ENCODE measurements at places on chromosomes 5 and 9. TPM values are rescaled to one million over a fixed set of nuclear protein-coding genes. Genes with fewer than 3 reads are reported as not detected.

GRCh38 chr5:55286411-55286933, 21.0 kb downstream of the DHX29 start:
- H3K27me3 ChIP-seq: no peaks in the 10 kb centered on the region
- no peaks in the 10 kb centered on the region for H3K4me1 ChIP-seq
- H3K36me3 ChIP-seq: peaks cover 45% of the 10 kb centered on the region
- H3K27ac ChIP-seq: no peak overlapping the region

Gene HAUS6
- 29.3 TPM for total RNA-seq

GRCh38 chr9:128621730-128622455, 34.8 kb downstream of the DYNC2I2 start:
- no peak for DNase-seq
- H3K27ac ChIP-seq: no peak overlapping the region
- no peak overlapping the region for H3K4me3 ChIP-seq

- no peak for DNase-seq
- peak overlapping the region; percentile 27 for H3K4me3 ChIP-seq
- H3K4me1 ChIP-seq: peaks cover 38% of the 10 kb centered on the region
- H3K36me3 ChIP-seq: no peaks in the 10 kb centered on the region
These were observed 3.6 kb upstream of the NKX2-5 start for GRCh38 chr5:173238312-173239232.

DNA sequence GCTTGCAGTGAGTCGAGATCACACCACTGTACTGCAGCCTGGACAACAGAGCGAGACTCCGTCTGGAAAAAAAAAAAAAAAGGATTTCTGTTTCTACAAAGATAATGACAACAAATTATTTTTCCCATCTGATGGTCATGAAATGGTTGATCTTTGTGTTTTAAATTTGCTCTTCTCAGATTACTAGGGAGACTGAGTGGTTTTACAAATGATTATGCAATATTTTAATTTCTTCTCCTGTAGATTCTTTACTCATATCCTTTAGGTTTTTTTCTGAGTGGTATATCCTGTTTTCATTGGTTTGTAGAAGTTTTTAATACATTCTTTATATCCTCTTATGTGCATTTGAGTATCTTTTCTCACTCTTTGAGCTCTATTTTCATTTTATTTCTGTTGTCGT, 20.6 kb upstream of the AUH start:
- peaks cover 12% of the 10 kb centered on the region for H3K27me3 ChIP-seq
- H3K4me3 ChIP-seq: no peak overlapping the region
- H3K36me3 ChIP-seq: no peaks in the 10 kb centered on the region
- no peaks in the 10 kb centered on the region for H3K4me1 ChIP-seq
- no peak overlapping the region for H3K27ac ChIP-seq
- DNase-seq: no peak

DNA sequence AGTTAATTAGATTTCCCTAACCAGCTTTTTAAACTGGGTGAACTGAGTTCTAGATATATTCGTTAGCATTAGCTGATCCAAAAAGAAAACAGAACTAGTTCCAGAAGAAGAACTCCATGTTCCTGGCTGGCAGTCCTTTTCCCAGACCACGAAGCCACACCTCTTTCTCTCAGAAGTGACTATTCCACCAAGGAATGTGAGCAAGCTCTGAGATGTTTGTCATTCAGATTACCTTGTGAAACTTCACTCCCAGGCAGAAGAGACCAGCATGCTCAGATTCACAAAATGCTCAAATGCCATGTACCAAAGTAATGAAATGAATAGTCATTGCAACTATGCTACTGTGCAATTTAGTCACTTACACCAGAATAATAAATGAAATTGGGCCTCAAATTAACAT, 4.4 kb upstream of the SSBP2 start:
- H3K4me1 ChIP-seq: peaks cover 16% of the 10 kb centered on the region
- no peaks in the 10 kb centered on the region for H3K27me3 ChIP-seq
- H3K4me3 ChIP-seq: no peak overlapping the region

Gene CCDC183
- 0.55 TPM for total RNA-seq

DNA sequence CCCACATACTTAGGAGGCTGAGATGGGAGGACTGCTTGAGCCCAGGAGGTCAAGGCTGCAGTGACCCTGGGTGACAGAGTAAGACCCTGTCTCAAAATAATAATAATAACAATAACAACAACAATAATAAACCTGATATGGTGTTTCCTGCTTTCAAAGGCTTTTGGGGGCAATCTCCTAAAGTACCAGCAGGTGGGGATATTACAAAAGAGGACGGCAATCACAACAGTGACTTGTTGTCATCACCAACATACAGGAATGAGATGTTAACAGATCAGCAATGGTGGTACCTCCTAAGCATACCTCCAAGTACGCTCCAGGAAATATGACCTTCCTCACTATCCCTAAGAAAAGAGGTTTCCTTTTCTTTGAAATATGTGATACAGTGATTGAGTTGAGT, 91.1 kb upstream of the RNF180 start:
- no peaks in the 10 kb centered on the region for H3K36me3 ChIP-seq
- H3K27ac ChIP-seq: no peak overlapping the region
- no peak for DNase-seq
- H3K4me3 ChIP-seq: no peak overlapping the region

DNA sequence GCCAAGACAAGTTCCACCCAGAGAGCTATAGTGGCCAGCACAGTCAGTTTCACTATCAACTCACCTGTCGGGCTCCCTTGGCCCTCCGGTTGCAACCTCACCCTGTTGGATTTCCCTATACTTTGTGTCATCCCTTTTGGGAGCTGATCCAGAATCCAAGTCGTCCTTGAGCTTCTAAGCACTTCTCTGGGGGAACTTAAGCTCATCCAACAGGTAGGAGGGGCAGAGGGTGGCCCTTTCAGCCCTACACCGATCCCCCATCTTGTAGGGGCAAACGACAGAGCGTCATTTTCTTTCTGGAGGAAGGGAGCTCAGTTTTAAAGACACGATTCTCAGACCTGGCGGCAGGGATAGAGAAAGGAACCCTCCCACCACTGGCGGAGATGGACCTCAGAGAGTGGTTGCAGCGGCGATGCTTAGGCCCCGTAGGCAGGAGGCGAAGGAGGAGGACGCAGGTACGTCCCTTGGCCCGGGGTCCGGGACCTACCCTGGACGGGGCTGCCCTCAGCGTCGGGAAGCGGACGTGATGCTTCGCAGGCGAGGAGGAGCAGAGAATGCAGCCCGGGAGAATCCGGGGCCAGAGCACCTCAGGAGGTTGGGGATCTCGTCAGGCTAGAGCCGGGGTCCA, 519 bp downstream of the ZER1 start:
- peak overlapping the region; percentile 86 for H3K27ac ChIP-seq
- no peak for DNase-seq
- H3K27me3 ChIP-seq: no peaks in the 10 kb centered on the region
- peaks cover 18% of the 10 kb centered on the region for H3K4me1 ChIP-seq
- H3K36me3 ChIP-seq: peaks cover 5% of the 10 kb centered on the region

GRCh38 chr9:88033359-88033702, 59.0 kb upstream of the CDK20 start:
- peaks cover 6% of the 10 kb centered on the region for H3K36me3 ChIP-seq
- no peaks in the 10 kb centered on the region for H3K4me1 ChIP-seq
- H3K4me3 ChIP-seq: no peak overlapping the region
- no peak for DNase-seq
- peaks cover 9% of the 10 kb centered on the region for H3K27me3 ChIP-seq

- H3K36me3 ChIP-seq: peaks cover 17% of the 10 kb centered on the region
- H3K27me3 ChIP-seq: no peaks in the 10 kb centered on the region
- no peak overlapping the region for H3K4me3 ChIP-seq
- DNase-seq: no peak
- H3K27ac ChIP-seq: no peak overlapping the region
These were observed 1.8 kb upstream of the ZNF354A start for GRCh38 chr5:178732281-178732680.

DNA sequence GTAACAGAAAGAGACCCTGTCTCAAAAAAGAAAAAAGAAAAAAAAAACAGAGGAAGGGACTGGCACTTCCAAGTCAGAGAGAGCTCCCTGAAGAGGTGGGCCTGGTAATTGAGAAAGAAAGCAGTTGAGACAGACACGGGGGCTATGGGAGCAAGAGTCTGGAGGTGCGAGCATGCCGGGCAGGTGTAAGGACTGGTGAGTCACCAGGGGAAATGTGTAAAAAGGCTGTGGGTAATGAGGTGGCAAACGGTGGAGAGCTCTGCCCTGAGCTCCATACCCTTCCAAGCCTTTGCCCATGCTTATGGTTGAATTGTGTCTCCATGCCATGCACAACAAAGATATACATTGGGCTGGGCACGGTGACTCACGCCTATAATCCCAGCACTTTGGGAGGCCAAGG, 18.0 kb upstream of the JADE2 start:
- no peak overlapping the region for H3K27ac ChIP-seq
- no peaks in the 10 kb centered on the region for H3K27me3 ChIP-seq
- no peak overlapping the region for H3K4me3 ChIP-seq

Gene COL15A1
- not detected for total RNA-seq

Gene CCDC112
- total RNA-seq: 4.1 TPM

GRCh38 chr9:12906646-12907045, 131.8 kb downstream of the LURAP1L start:
- no peaks in the 10 kb centered on the region for H3K27me3 ChIP-seq
- H3K27ac ChIP-seq: no peak overlapping the region
- no peak overlapping the region for H3K4me3 ChIP-seq
- no peaks in the 10 kb centered on the region for H3K4me1 ChIP-seq
- no peak for DNase-seq

- peaks cover 54% of the 10 kb centered on the region for H3K4me1 ChIP-seq
- H3K27me3 ChIP-seq: no peaks in the 10 kb centered on the region
- peak overlapping the region; percentile 73 for H3K27ac ChIP-seq
- H3K36me3 ChIP-seq: peaks cover 4% of the 10 kb centered on the region
These were observed 791 bp upstream of the GPR150 start for GRCh38 chr5:95619096-95619495.

Gene IGIP
- total RNA-seq: 1.7 TPM

Gene GABRA6
- total RNA-seq: not detected

- DNase-seq: no peak
- peaks cover 5% of the 10 kb centered on the region for H3K27me3 ChIP-seq
- H3K4me1 ChIP-seq: peaks cover 2% of the 10 kb centered on the region
- H3K36me3 ChIP-seq: no peaks in the 10 kb centered on the region
- no peak overlapping the region for H3K4me3 ChIP-seq
These were observed 20.2 kb upstream of the SMIM15 start for GRCh38 chr5:61182449-61182848.

DNA sequence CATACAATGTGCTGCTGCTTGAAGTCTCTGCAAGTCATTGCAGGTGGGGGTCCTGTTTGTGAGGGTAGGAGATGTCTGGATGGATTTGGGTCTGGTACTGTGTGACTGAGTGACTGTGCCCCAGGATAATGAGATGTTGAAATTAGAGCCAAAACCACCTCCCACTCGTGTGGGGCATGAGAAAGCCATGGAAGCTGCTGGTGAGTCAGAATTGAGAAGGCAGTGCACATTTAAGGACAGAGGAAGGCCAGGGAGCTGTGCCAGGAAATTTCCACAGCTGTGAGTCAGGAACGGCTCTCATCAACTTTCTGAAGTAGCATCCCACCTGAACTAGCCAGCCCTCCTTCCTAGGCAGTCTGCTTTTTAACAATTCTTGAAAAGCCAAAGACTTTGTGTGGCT, 229.8 kb downstream of the DRD1 start:
- H3K36me3 ChIP-seq: no peaks in the 10 kb centered on the region
- no peak overlapping the region for H3K27ac ChIP-seq
- no peak overlapping the region for H3K4me3 ChIP-seq
- H3K27me3 ChIP-seq: peaks cover 17% of the 10 kb centered on the region
- H3K4me1 ChIP-seq: no peaks in the 10 kb centered on the region

- peaks cover 9% of the 10 kb centered on the region for H3K36me3 ChIP-seq
- no peak overlapping the region for H3K4me3 ChIP-seq
- H3K27me3 ChIP-seq: peaks cover 6% of the 10 kb centered on the region
- peaks cover 7% of the 10 kb centered on the region for H3K4me1 ChIP-seq
- H3K27ac ChIP-seq: no peak overlapping the region
These were observed 3.2 kb upstream of the UHRF2 start for GRCh38 chr9:6409811-6410210.

DNA sequence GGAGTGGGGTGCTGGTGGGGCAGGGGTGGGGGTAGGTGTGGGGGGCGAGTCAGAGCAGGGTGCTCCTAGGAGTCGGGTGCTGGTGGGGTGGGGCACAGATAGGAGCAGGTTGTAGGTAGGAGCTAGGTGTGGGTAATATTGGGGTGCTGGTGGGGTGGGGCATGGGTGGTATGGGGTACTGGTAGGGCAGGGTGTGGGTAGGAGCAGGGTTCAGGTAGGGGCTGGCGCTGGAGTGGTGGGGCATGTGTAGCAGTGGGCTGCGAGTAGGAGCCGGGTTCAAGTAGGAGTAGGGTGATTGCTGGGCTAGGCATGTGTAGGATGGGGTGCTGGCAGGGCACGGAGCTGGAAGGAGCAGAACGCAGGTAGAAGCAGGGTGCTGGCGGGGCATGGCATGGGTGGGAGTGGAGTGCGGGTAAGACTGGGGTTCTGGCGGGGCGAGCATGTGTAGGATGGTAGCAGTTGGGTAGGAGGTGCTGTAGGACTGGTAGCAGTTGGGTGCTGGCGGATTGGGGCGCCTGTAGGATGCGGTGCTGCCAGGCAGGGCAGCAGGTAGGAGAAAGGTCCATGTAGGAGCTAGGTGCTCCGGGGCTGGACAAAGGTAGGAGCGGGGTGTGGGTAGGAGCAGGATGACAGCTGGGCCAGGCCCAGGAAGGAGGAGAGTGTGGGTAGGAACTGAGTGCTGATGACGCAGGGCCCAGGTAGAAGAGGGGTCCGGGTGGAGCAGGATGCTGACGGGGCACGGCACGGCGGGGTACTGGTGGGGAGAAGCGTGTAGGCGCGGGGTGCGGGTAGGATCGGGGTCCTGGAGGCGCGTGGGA, 105.5 kb upstream of the SIMC1 start:
- peaks cover 11% of the 10 kb centered on the region for H3K4me1 ChIP-seq
- no peaks in the 10 kb centered on the region for H3K36me3 ChIP-seq
- H3K27ac ChIP-seq: no peak overlapping the region
- peaks cover 34% of the 10 kb centered on the region for H3K27me3 ChIP-seq
- no peak for DNase-seq
- H3K4me3 ChIP-seq: peak overlapping the region; percentile 15

DNA sequence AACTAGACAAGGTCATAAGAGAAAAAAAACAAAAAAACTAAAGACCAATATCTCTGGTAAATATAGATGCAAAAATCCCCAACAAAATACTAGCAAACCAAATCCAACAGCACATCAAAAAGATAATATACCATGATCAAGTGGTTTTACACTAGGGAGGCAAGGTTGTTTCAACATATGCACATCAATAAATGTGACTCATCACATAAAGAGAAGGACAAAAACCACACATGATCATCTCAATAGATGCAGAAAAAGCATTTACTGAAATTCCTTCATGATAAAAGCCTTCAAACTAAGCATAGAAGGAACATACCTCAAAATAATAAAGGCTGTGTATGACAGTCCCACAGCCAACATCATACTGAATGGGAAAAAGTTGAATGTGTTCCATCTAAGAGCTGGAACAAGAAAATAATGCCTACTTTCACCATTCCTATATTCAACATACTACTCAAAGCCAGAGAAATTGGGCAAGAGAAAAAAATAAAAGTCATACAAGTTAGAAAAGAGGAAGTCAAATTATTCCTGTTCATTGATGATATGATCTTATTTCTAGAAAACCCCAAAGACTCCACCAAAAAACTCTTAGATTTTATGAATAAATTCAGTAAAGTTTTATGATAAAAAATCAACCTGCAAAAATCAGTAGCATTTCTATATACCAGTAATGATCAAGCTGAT, 72.2 kb upstream of the FAM169A start:
- no peak overlapping the region for H3K4me3 ChIP-seq
- H3K36me3 ChIP-seq: no peaks in the 10 kb centered on the region
- peaks cover 6% of the 10 kb centered on the region for H3K27me3 ChIP-seq
- no peak for DNase-seq
- peaks cover 28% of the 10 kb centered on the region for H3K4me1 ChIP-seq
- no peak overlapping the region for H3K27ac ChIP-seq
